ENCODE measurements at places on chromosomes 6 and 20.
A peak's percentile ranks its signal among the peaks of the same experiment; 100 is the strongest.

GRCh38 chr6:131225127-131225526 is 89.9 kb downstream of the AKAP7 start:
- no peak for DNase-seq

DNA sequence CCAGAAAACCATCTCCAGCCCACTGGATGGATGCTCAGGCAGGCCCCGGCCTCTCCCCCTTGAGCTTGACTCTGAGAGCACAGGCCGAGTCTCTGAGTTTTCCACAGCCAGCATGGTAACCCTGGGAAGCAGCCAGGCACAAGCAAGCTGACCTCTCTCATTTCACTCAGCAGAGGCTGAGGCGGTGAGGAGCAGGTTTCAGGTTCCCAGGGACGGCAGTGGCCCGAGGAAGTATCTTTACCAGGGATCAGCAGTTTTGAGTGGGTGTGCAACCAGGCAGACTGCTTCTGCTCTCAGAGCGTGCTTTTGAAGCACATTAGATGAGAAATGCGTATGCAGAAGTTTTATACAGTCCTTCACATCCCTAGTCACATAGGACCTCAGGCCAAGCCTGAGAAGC is 12.6 kb downstream of the HCK start:
- no peak for DNase-seq

- no peak for DNase-seq
Measured at GRCh38 chr20:24632581-24632980, 163.2 kb downstream of the SYNDIG1 start.

GRCh38 chr6:28537509-28538140 is 11.9 kb downstream of the GPX5 start:
- DNase-seq, result peak; percentile 6

DNA sequence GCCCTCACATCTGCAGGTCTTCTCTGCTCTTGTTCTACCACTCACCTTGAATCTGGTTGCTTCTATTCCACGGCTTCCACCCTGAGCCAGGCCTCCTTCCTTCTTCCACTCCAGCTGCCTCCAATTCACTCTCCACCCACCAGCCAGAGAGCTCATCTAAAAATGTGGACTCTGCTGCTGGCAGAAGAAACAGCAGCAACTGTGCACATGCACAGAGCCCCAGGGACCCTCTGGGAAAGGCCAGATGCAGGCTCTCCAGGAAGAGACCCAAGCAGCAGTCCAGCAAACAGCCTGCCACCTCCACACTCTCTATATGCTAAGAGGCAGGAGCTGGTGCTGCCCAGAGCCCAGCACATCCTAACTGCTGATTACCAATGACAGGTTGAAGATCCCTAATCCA is 162.6 kb upstream of the TOP1 start:
- DNase-seq, result no peak

All from NCI-H146 (cell line).